ENCODE measurements at places on chromosomes 5 and 9. TPM values are rescaled to one million over a fixed set of nuclear protein-coding genes. Genes with fewer than 3 reads are reported as not detected.

The PCDHGB4 gene
- 1.9 TPM for polyA plus RNA-seq

The MLANA gene
- polyA plus RNA-seq = 0.45 TPM

The NOXA1 gene
- 1.4 TPM for polyA plus RNA-seq

The HK3 gene
- polyA plus RNA-seq = 0.28 TPM

The SUSD3 gene
- 2.2 TPM for polyA plus RNA-seq

The ZNF883 gene
- not detected for polyA plus RNA-seq

The NIPAL4 gene
- 0.05 TPM for polyA plus RNA-seq

DNA sequence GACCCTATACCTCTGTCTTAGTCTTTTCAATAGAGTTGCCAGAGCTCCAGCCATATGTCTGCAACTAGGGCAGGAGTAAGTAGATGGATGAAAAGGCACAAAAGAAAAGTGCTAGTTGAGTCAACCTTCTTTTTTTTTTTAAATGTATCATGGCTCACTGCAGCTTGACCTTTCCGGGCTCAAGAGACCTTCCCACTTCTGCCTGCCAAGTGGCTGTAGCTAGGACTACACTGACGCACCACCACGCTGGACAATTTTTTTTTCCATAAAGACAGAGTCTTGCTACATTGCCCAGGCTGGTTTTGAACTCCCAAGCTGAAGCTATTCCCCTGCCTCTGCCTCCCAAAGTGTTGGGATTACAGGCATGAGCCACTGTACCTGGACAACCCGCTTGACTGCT is 27.3 kb downstream of the FOXE1 start:
- no peak for DNase-seq

DNA sequence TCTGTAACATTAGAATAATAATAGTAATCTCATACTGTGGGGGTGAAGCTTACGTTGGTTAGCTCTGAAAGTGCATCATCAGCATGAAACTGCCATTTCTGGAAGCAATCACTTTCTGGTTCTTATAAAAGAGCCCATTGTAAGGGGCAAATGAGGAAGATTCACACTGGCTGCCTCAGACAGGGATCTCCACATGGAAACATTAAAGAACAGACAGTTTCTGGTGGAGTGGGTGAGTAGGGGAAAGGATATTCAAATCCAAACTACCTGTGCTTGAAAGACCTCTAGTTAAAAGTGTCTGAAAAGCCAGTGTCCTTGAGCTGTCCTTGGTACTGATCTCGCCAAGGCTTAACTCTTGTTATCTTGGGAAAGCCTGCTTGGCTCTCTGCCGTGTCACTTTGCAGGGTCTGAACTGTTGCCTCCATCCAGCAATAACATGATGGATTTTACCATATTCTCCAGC is 19.1 kb upstream of the SLC31A2 start:
- no peak for DNase-seq

GRCh38 chr9:126113756-126114408 is 212.7 kb upstream of the MVB12B start:
- no peak for DNase-seq

GRCh38 chr5:171598641-171599152 is 179.2 kb downstream of the FGF18 start:
- no peak for DNase-seq

DNA sequence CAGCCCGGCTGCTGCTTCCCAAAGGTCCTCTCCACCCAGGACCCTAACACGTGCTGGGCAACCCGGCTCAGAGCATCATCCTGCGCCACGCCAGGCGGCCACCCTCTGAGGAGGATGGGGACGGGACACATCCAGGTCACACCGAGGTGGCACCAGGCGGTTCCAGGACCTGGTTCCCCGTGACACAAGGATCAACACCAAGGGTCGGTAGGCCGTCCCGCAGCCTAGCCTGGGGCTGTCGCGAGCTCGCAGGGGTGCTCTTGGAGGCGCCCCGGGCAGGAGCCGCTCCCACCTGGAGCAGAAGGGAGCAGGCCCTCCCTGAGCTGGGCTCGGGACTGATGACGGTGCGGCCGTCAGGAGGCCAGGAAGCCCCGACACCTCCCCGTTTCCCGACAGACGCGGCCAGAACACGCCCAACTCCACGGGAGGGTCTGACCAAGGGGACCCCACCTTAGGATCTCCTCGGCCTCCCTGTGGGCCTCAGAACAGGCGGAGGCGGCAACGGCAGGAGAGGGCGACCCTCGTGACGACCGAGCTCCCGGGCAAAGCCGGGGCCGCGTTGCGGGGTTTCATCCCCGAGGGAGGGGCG is 6.3 kb downstream of the EXD3 start:
- no peak for DNase-seq

DNA sequence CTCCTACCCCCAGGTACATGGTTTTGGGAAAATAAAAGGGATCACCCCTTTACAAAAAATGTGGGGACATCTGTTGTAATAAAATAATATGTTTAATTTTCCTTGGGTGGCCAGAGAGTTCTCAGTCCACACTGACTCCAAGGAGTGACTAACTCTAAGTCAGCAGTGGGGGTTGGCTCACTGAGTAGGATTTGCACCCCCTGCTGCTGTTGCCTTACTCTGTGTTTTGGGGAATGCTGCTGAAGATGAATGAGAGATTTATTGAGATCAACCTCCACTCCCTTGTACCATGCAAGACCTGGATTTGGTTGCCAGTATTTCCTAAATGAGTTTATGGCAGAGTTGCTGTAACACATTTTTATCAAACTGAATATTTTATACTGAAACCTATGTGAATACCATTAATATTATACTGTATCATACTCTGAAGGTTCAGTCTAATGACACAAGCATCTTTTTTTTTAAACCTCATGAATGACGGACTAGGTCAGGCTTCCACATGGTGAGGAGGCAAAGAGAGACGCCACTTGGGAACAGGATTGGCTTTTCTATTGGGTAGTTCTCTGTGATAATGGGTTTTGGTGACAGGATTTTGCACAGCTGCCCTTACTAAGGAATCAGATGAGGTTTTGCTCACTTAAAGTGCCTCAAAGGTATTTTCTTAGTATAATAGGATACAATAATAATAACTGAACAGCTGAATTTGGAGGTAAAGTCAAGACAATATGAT is 121.3 kb upstream of the OSMR start:
- no peak for DNase-seq

DNA sequence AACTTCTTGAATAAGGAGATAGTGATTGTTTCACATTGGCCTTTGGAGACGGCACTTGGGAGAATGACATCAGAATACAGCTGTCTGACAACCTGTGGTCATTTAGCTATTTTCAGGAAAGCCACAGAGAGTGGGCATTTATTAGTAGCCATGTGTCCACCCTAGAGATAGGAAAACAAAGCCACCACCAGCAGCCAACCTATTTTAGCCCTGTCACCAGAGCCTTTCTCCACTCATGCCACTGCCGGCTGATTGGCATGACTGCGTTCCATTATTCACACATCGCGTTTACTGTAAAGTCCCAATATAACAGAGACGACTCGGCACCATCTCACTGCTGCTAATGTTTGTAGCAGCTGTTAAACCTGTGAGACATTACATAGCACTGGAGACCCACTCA is 330.1 kb downstream of the NDUFS4 start:
- DNase-seq = no peak

GRCh38 chr5:143496943-143497342 is 93.5 kb upstream of the NR3C1 start:
- DNase-seq = no peak

GRCh38 chr9:83012922-83013838 is 49.8 kb downstream of the RASEF start:
- DNase-seq = peak; percentile 23

GRCh38 chr9:112772551-112772950 is 22.0 kb downstream of the SNX30 start:
- DNase-seq = no peak

DNA sequence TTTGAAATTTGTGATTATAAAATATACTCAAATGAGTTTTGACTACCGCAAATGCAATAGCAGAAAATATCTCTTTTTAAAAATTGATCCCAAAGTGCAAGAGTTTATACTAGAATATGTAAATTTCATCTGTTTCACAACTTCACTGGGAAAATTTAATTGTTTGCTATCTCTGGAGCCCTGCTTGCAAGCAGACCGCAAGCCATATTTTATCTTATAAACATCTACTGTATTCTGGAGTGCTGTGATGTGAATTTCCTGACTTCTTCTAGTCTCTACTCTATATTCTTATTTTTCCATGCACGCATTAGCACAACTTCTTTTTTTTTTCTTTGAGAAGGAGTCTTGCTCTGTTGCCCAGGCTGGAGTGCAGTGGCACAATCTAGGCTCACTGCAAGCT is 98.7 kb downstream of the DROSHA start:
- no peak for DNase-seq

DNA sequence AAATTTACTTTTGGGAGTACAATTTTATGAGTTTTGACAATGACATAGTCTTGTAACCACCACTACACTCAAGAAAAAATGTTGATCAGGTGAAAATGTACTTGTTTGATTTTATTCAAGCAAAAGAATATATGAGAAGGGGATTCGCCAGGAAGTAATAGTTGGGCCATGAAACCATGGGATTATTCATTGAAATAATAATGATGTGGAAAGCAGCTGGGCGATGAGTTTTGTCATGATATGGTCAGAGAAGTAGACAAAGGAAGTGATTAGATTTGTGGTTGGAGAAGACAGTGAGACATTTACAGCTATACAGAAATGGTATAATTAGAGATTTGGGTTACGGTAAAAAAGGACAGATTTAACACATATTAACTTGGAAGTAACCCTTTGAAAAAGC is 11.2 kb downstream of the HMGCR start:
- no peak for DNase-seq

GRCh38 chr5:83393504-83393866 is 78.1 kb upstream of the VCAN start:
- DNase-seq = no peak

GRCh38 chr9:138058181-138058580 is 180.6 kb downstream of the CACNA1B start:
- no peak for DNase-seq

DNA sequence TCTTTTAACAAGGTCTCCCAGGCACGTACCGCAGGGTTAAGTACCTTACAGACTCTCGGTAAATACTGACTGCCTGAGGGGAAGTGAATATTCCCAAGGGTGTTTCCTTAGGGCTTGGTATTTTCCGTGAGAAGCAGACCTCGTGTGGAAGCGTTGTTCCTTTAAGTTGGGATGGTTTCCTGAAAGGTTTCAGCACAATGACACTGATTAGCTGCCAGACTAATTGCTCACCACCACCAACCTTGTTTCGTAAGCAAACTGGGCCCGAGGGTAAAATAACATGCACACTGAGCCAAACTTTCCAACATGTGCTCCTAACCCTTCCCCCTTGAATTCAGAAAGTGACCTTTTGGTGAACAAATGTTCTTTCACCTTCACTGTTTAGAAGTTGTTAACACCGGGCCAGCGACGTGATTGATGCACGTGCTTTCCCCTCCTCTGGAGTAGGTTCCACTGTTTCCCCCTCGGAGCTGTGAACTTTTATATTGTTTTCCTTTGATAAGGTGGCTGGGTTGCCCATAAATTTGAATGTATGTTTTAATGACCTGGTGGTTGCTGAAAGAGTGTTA is 128.1 kb upstream of the RPS23 start:
- DNase-seq = no peak

DNA sequence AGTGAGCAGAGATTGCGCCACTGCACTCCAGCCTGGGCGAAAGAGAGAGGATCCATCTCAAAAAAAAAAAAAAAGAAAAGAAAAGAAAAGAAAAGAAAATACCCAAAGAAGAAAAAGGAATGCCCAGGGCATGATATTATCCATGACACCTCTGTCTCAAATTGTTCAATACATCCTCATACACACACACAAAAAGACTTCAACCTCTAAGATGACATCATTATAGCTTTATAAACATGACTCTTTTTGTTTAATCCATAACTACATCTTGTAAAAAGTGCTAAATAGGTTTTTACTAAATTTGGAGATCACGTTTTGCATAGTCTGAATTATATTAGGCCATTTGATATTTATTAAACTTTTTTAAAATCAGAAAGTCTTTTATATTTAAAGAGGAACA is 33.1 kb downstream of the ANKRD31 start:
- DNase-seq = no peak

DNA sequence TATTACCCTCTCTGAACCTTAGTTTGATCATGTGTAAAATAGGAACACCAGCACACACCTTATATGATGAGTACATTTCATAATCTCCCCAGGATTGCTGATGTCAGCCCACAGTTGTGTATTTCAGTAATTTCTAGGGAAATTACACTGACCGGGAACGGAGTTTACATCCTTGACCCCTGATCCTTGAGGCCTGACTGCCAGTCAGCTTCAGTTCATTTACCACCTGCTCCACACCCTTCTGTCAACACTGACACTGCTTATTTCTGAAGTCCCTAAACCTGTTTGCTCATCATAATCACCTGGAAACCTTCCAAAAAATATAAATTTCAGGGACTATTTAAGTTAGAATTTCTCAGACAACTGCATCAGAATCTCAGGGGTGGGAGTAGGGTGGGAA is 55.3 kb downstream of the ZNF622 start:
- DNase-seq = no peak

- DNase-seq = no peak
These were observed 28.2 kb downstream of the RNF145 start for GRCh38 chr5:159181152-159181551.

DNA sequence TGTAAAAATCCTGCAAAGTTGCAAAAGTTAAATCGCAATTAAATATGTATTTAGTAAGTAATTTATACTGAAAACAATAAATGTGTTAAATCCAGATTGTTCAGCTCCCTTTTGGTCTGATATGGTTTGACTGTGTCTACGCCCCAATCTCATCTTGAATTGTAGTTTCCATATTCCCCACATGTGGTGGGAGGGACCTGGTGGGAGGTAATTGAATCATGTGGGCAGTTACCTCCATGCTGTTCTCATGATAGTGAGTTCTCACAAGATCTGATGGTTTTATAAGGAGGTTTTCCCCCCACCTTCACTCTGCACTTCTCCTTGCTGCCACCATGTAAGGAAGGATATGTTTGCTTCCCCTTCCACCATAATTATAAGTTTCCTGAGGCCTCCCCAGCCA is 140.0 kb downstream of the CDH6 start:
- DNase-seq = no peak

DNA sequence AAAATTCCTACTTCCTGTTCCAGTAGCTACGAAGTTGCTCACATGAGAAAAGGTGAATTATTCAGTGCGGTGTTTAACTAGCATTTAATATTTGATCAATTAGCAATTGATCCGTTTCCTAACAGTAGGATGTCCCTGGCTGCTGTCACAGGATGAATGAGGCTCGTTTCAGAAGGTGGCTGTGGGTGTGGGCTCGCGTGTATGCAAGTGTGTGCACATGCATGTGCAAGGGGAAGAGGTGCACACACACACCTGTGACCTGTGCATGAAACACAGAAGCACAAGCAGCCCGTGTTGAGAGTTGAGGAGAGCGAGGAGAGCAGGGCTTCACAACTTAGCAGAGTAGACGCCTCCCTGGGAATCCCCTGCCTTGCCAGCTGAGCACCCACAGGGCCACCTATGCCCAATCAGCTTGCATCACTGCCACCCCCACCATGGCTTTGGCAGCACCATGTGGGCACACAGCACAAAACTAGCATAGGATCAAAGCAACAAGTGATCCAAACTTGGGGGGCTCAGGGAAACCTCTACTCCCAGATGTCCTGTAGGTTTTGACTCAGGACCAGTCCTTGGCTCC is 107.2 kb downstream of the C5orf15 start:
- no peak for DNase-seq
